ENCODE measurements at places on chromosomes 6 and 20. TPM values are rescaled to one million over a fixed set of nuclear protein-coding genes. Genes with fewer than 3 reads are reported as not detected.

Gene HAO1
- total RNA-seq = not detected

- no peak for DNase-seq
Observed at GRCh38 chr6:144757730-144758129, 472.6 kb downstream of the UTRN start.

DNA sequence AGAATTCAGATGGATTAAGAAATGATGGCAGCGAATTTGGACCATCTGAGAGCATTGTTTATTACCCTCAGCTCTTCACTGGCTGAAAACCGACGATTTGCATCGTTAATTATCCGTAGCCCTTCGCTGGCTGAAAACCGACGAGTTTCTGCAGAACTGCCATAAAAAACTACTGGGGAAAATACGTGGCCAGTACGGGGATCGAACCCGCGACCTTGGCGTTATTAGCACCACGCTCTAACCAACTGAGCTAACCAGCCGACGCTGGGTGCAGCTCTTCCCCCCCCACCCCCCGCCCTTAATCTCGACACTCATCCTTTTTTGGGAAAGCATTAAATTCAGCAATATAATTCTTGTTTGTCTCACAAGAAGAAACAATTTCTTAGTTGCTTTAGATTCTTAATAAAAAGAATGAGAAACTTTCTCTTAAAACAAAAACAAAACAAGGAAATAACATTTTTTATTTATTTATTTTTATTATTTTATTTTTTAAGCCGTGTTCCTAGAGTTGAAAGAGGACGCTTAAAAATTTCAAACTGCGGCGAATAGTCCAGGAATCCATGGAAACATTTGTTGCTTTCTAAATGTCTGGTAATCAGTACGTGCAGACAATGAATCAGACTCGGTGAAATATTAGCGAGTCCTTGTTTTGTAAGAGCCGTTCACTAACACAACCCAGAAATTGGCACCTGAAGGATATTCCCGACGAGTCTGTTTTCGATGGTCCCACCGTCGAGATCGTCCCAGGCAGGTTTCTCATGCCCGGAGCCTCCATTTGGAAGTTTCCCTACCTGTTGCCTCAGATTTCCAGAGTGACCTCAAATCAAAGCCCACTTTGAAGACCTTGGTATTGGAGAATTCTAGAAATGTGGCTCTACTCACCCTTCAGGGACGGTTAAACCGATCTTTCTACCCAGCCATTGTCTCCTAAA, 27.8 kb downstream of the PRSS16 start:
- DNase-seq = no peak

GRCh38 chr6:70277470-70277869, 25.4 kb downstream of the COL9A1 start:
- DNase-seq = no peak

DNA sequence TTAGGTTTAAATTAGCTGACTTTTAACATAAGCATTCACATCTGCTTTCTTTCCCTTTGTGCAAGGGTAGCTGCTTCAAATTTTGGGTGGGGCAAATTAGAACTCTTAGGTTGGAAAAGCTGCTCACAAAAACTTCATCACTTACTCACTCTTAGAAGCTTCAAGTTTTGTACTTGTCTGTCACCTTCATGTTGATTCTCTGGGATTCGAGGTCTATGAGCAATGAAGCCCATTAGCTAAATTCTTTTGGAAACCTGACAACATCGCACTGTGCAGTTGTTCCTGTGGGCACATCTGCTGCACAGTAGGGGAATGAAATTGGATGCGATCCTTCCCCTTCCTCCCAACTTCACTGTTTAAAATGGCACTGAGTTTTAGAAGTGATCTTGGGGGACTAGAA, 156.1 kb downstream of the UBE3D start:
- no peak for DNase-seq
